Right atrium auricular region (tissue), 2 donors: ENCODE measurements at places on chromosomes 6 and 20.

DNA sequence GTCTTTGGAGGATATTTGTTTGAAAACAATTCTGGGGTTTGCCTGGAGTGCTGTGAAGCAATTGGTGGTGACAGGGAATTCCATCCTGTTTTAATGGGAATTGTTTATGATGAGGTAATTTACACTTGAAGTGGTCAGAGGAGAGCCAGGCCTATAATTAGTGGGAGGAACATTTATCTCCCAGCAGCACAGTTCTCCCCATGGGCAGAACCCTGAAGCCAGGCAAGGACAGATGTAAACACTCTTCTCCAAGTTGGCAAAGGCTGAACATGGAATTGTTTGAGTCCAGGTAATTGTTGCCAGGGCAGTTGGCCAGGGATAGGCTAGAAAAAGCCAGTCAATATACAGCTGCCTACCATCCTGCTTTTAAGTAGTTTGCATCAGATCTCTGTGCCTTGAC, 789.7 kb downstream of the FRK start:
- H3K36me3 ChIP-seq = no peaks in the 10 kb centered on the region
- no peak overlapping the region for H3K4me3 ChIP-seq
- no peaks in the 10 kb centered on the region for H3K4me1 ChIP-seq
- no peaks in the 10 kb centered on the region for H3K27me3 ChIP-seq

DNA sequence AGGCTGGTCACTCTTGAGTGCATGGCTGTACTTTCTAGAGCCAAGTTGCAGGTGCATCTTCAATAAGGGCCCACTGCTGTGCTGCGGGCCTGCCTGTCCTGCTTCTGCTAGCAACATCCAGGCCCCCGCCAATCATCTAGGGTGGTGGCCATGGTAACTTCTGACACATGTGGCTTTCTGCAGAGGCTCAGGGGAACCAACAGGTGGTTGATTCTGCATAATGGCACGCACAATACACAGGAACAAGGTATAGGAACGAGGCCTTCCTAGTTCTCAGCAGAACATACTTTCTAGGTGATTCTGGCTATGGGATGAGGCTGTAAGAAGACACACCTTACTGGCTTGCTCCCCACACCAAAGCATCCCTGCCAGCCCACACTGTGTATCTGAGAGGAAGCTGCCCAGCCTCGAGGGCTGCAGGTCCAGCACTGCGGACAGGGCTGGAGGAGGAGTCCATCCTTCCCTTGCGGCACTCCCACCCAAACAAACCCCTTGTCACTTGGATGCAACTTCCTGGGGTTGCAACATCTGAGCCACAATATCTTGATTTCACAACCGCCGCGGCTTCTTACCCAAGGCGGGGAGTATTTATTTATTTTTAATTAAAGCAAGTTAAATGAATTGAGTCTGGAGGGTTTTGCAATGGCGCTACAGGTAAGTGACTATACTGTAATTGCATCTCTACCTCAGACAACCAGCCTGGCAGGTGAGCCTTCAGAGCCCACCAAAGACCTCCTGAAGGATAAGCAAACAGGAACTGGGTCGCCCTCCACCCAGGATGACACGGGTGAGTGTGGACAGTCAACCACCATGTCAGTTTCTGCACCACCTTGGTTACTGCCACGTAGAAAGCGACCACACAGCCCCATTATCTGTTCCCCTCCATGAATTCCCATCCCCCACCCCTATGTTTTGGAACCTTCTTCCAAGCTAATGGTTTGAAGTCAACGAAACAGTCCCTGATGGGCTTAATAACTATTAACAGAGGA, 49.6 kb downstream of the SULF2 start:
- DNase-seq = peak; percentile 63
- H3K4me3 ChIP-seq = no peak overlapping the region
- no peaks in the 10 kb centered on the region for H3K27me3 ChIP-seq

- H3K27me3 ChIP-seq = no peaks in the 10 kb centered on the region
- DNase-seq = no peak
- no peak overlapping the region for H3K4me3 ChIP-seq
- no peaks in the 10 kb centered on the region for H3K36me3 ChIP-seq
- no peak overlapping the region for H3K27ac ChIP-seq
Measured at GRCh38 chr6:97914912-97915311, 631.9 kb upstream of the MMS22L start.

DNA sequence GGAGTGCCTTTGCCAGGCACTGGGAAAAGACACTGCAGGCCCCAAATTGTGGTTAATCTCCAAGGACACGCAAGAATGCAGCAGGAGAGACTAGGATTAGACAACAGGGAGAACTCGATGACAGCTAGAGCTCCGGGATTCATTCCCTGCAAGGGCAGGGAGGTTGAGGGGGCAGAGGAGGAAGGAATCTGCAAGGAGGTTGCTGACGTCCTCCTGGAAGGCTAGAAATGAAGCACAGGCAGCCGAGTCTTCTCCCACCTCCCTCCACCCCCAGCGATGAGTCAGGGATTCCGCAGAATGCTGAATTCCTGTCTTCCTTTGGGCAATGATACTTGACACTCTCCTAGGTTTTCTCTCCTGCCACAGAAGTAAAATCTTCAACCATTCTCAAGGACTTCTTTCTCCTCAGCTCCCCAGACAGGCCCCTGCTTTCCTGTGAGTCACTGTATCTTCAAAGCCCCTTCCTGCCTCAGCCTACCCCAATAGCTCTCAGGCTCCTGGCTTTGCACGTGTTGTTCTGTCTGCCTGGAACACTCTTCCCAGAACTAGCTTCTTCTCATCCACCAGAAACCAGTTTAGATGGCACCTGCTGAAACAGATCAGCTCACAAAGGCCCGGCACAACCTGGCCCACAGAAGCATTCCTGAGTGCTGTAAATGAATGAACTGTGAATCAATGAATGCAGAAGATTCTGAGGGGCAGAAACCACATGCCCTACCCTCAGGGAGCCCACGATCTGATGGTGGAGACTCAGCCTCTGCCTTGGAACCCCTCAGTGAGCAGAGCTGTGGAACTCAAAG, 85.6 kb downstream of the MRPL14 start:
- H3K27ac ChIP-seq = no peak overlapping the region
- no peaks in the 10 kb centered on the region for H3K27me3 ChIP-seq
- H3K4me3 ChIP-seq = no peak overlapping the region
- no peak for DNase-seq
- H3K4me1 ChIP-seq = peaks cover 3% of the 10 kb centered on the region

DNA sequence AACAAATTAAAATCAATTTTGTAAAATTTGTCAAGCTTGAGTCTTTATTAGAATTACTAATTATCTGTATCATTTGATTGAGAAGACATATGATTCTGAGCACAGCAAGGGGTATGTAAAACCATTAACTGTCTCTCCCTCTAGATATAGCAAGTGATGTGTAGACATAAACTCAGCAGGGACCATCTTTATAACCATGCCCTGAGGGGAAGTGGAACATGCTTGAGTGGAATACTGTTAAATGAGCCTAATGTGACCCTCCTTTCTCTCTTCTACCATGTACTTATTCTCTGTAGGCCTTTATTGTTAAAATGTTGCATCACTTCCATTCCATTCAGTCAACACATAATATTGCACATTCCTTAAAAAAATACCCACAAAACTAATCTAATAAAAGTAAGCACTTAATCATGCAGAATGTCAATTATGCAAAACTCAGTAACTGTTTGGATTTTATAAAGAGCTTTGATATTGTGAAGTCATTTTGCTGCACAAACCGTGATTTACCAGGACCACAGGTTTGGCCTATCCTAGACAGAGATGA, 896.6 kb upstream of the MANEA start:
- no peaks in the 10 kb centered on the region for H3K4me1 ChIP-seq
- H3K27me3 ChIP-seq = no peaks in the 10 kb centered on the region
- DNase-seq = no peak
